Naive B cell (primary cell): ENCODE measurements at places on chromosomes 2 and 18. TPM values are rescaled to one million over a fixed set of nuclear protein-coding genes. Genes with fewer than 3 reads are reported as not detected.

BARD1 gene
- polyA plus RNA-seq, result 16.8 TPM

INPP1 gene
- polyA plus RNA-seq, result 2.4 TPM

IL18RAP gene
- polyA plus RNA-seq, result not detected

CD8B2 gene
- polyA plus RNA-seq, result not detected

ANO7 gene
- polyA plus RNA-seq, result not detected

SULT1C2 gene
- not detected for polyA plus RNA-seq

STON1 gene
- polyA plus RNA-seq, result 0.13 TPM

GRCh38 chr2:235940330-235940729 lies 227.9 kb downstream of the GBX2 start:
- H3K36me3 ChIP-seq, result no peaks in the 10 kb centered on the region
- no peak for DNase-seq
- no peaks in the 10 kb centered on the region for H3K27me3 ChIP-seq
- no peaks in the 10 kb centered on the region for H3K4me1 ChIP-seq

GRCh38 chr2:101399021-101399799 lies 11.9 kb upstream of the CREG2 start:
- DNase-seq, result no peak
- H3K27me3 ChIP-seq, result no peaks in the 10 kb centered on the region
- no peak overlapping the region for H3K27ac ChIP-seq

DNA sequence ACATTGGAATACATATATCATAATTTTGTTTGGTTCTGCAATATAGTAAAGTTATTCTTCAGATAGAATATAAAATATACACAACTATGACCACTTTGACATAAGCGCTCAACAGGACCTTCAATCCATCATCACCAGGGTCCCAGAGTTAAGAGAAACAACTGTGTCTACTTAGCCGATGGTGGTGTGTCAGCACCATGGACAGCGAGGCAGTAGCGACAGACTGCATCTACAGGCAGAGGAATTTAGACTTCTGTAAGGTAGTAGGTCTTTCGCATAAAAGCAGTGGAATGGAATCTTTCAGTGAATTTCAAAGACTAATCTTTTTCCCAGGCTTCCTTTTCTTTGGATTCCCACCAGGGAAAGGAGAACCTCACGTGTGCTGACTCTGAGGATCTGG lies 20.5 kb upstream of the LRPPRC start:
- no peak overlapping the region for H3K4me3 ChIP-seq
- peaks cover 15% of the 10 kb centered on the region for H3K36me3 ChIP-seq
- H3K27me3 ChIP-seq, result peaks cover 31% of the 10 kb centered on the region
- no peak for DNase-seq

DNA sequence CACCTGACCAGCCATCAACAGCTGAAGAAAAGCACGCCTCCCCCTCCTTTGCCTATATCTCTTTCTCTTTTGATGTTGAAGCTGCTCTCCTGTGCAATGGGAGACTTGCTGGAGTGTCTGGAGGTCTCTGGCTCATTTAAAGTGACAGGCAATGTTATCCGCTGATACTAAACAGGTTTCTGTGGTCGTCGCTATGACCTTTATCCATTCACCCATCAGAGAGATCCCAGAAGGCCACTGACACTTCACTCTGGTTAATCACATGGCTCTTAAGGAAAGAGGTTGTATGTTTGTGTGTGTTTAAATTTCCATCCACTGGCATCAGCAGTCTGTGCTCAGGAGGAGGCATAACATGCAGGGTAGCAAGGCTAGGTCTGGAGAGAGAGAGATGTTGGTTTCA lies 277.3 kb downstream of the MTX2 start:
- H3K4me3 ChIP-seq, result no peak overlapping the region
- H3K4me1 ChIP-seq, result no peaks in the 10 kb centered on the region
- H3K27me3 ChIP-seq, result peaks cover 7% of the 10 kb centered on the region
- DNase-seq, result no peak
- H3K36me3 ChIP-seq, result no peaks in the 10 kb centered on the region
- H3K27ac ChIP-seq, result no peak overlapping the region

GRCh38 chr2:229422063-229422462 lies 151.0 kb upstream of the PID1 start:
- peaks cover 18% of the 10 kb centered on the region for H3K27me3 ChIP-seq
- no peak overlapping the region for H3K27ac ChIP-seq
- H3K4me1 ChIP-seq, result peaks cover 5% of the 10 kb centered on the region
- DNase-seq, result no peak
- H3K36me3 ChIP-seq, result no peaks in the 10 kb centered on the region

GRCh38 chr2:18117592-18117991 lies 239.1 kb downstream of the KCNS3 start:
- no peak for DNase-seq
- peaks cover 30% of the 10 kb centered on the region for H3K27me3 ChIP-seq
- no peaks in the 10 kb centered on the region for H3K4me1 ChIP-seq
- no peaks in the 10 kb centered on the region for H3K36me3 ChIP-seq
- no peak overlapping the region for H3K4me3 ChIP-seq

DNA sequence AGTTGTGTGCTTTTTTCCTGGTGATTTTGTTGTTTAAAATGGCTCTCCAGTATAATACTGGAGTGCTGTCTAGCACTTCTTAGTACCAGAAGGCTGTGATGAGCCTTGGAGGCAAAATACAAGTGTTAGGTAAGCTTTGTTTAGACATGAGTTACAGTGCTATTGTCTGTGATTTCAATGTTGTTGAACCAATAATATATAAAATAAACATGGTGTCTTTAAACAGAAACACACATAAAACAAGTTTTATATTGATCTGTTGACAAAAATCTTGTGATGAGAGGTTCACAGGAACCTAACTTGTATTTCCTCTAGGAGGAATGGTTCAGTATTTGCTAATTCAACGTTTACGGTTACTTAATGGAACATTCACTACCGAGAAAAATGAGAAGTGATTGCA lies 5.0 kb upstream of the FAM171B start:
- H3K4me1 ChIP-seq, result no peaks in the 10 kb centered on the region
- no peak overlapping the region for H3K27ac ChIP-seq
- no peak for DNase-seq
- H3K36me3 ChIP-seq, result peaks cover 10% of the 10 kb centered on the region

DNA sequence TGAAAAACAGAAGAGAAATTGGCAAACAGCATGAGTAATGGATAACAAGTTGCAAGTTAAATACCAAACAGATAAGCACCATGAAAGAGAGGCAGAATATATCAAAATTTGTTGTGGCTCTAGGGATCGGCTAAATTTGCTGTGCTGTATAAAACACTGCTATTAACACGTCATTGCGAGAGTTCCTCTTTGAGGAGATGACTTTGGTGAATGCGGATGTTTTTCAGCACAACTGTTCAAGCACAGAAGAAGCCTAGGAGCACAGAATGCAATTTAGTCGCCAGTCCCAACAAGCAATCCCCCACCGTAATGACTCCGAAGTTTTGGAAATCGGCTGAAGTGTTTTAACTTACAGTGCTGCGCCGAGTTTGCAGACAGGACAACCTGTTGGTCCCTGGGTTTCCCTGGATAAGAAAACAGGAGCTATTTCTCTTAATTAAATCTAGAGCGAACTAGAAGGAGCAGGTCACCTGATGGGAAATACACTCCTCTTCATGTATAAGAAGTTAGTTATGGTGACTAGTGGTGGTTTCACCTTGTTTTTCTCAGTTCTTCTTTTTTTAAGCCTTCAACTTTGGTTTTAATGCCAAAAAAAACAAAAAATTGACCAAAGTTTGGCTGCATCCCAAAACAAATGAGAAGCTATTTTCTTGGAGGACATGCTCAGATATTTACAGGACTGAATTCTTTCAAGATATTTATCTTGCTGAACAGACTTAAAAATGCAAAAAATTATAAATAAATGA lies 454.1 kb upstream of the SALL3 start:
- H3K27me3 ChIP-seq, result no peaks in the 10 kb centered on the region
- H3K27ac ChIP-seq, result no peak overlapping the region
- H3K4me1 ChIP-seq, result no peaks in the 10 kb centered on the region
- no peaks in the 10 kb centered on the region for H3K36me3 ChIP-seq
- peak overlapping the region; percentile 59 for H3K4me3 ChIP-seq

- H3K27me3 ChIP-seq, result peaks cover 3% of the 10 kb centered on the region
- H3K4me3 ChIP-seq, result no peak overlapping the region
- DNase-seq, result no peak
- H3K4me1 ChIP-seq, result no peaks in the 10 kb centered on the region
These were observed 15.9 kb upstream of the CRIM1 start for GRCh38 chr2:36339607-36340218.

GRCh38 chr2:236547725-236548124 lies 21.9 kb upstream of the ACKR3 start:
- peaks cover 67% of the 10 kb centered on the region for H3K4me1 ChIP-seq
- H3K36me3 ChIP-seq, result no peaks in the 10 kb centered on the region
- H3K27me3 ChIP-seq, result no peaks in the 10 kb centered on the region
- DNase-seq, result no peak
- H3K27ac ChIP-seq, result peak overlapping the region; percentile 77
- H3K4me3 ChIP-seq, result peak overlapping the region; percentile 86

GRCh38 chr2:62243983-62244382 lies 48.1 kb downstream of the B3GNT2 start:
- H3K4me3 ChIP-seq, result no peak overlapping the region
- DNase-seq, result no peak
- no peaks in the 10 kb centered on the region for H3K27me3 ChIP-seq
- no peak overlapping the region for H3K27ac ChIP-seq

- H3K27ac ChIP-seq, result no peak overlapping the region
- DNase-seq, result no peak
- H3K27me3 ChIP-seq, result no peaks in the 10 kb centered on the region
- no peak overlapping the region for H3K4me3 ChIP-seq
These were observed 15.0 kb upstream of the SPOPL start for GRCh38 chr2:138486363-138487198.

DNA sequence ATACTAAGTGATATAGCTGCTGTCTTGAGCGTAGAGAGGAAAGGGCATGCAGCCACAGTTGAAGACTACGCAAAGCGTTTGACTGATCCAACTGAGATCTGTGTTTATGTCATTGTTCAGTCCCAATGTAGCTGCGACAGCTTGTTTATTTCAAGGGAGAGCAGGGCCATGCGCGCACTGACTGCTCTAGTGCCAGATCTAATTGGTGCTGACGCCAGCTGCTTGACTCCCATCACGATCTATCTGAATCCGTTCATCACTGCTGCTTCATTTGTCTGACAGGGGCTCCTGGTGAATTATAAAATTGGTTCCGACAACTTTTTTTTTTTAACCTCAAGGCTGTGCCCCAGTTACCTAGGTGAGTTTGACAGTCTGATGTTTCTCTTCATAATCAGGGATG lies 75.7 kb downstream of the CHST9 start:
- H3K36me3 ChIP-seq, result no peaks in the 10 kb centered on the region
- DNase-seq, result no peak
- H3K27ac ChIP-seq, result no peak overlapping the region

DNA sequence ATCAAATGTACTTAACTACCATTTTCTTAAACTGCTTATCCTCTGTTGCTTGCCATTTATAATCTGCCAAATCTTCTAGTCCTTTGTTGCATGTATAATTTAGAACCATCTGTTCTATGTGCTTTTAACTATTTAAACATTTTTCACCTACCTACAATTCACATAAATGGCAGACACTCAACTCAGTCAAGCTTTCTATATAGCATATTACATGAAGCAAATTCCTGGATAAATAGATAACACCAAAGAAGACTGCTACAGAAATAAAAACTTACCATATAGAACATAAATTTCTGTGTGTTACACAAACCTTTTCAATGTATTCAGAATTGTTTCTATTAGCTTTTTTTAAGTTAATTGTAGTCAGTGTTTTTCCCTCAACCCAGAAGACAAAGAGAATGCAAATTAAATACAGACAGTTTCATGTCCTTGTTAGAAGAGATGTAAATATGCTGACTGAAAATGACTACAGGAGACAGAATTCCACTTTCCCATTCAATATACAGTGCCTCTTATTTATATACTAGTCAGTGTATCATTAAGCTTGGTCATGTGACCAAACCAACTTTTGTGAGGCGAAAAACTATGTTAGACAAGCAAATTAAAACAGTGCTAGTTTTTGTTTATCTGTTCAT lies 2.6 kb downstream of the BAZ2B start:
- peak overlapping the region; percentile 85 for H3K4me3 ChIP-seq
- H3K4me1 ChIP-seq, result peaks cover 28% of the 10 kb centered on the region
- no peaks in the 10 kb centered on the region for H3K27me3 ChIP-seq

- H3K36me3 ChIP-seq, result no peaks in the 10 kb centered on the region
- no peak overlapping the region for H3K27ac ChIP-seq
- H3K4me1 ChIP-seq, result no peaks in the 10 kb centered on the region
- no peak for DNase-seq
These were observed 440.5 kb downstream of the NUP35 start for GRCh38 chr2:183564726-183565125.

DNA sequence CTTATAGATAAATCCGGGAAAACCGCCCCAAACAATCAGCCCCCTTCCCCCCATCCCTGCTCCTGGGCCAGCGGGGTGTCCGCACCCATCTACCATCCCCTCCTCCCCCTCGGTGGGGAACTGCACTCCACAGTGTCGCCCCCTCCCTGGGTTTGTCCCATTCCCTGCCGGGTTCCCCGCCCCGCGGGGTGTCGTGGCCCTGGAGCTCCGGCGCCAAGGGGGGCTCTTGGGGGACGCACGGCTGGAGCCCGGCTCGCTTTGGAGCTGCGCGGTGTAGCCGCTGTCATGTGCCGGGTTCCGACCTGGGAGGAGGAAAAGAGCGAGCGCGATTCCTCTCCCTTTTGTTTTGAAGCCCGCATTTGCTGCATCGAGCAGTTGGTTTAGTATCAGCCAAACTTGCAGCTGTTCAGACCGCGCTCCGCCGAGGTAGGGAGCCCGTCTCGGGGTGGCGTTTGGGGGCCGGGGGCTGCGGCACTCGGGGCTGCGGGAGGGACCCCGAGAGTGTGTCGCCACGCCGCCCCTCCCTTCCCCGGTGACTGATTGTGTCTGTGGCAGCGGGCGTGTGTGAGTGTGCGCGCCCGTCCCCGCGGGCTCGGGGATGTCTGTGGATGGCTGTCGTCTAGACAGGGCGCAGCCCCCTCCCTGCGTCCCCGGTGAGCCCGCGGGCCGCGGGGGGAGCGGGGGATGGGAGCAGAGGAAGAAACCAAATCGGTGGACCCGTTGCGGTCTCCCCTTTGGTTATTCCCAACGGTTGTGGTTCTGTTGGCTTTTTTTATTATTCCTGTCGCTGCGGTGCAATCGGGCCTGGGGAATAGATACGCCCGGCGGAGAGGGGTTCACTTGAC lies 797 bp downstream of the CTIF start:
- peaks cover 26% of the 10 kb centered on the region for H3K4me1 ChIP-seq
- peak overlapping the region; percentile 95 for H3K4me3 ChIP-seq
- H3K27me3 ChIP-seq, result peaks cover 9% of the 10 kb centered on the region
- H3K36me3 ChIP-seq, result peaks cover 5% of the 10 kb centered on the region

- no peaks in the 10 kb centered on the region for H3K27me3 ChIP-seq
- H3K27ac ChIP-seq, result no peak overlapping the region
- no peaks in the 10 kb centered on the region for H3K4me1 ChIP-seq
- no peak for DNase-seq
- no peak overlapping the region for H3K4me3 ChIP-seq
These were observed 107.7 kb downstream of the COPS8 start for GRCh38 chr2:237193436-237193835.

DNA sequence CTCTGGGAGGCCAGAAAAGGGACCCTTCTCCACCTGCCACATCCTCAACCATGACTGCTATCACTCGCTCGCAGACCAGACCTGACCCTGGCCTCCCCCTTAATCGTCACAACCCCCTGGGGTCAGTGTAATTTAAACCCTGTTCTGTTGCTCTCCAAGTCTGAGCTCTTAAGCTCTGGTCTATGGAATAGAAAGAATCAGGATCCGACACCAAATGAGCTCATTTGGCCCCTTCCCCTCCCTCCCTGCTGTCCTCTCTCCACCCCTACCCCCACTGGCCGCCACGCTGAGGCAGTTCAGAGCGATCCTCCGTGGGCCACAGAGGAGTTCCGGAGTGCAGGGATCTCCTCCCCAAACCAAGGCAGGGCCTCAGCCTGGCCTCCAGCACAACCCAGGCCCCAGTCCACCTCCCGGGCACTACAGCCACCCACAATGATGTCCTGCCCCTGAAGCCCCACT lies 5.3 kb downstream of the DNMT3A start:
- H3K27me3 ChIP-seq, result peaks cover 8% of the 10 kb centered on the region
- H3K4me1 ChIP-seq, result peaks cover 50% of the 10 kb centered on the region
